ENCODE measurements at places on chromosomes 1 and 21. TPM values are rescaled to one million over a fixed set of nuclear protein-coding genes. Genes with fewer than 3 reads are reported as not detected.

DNA sequence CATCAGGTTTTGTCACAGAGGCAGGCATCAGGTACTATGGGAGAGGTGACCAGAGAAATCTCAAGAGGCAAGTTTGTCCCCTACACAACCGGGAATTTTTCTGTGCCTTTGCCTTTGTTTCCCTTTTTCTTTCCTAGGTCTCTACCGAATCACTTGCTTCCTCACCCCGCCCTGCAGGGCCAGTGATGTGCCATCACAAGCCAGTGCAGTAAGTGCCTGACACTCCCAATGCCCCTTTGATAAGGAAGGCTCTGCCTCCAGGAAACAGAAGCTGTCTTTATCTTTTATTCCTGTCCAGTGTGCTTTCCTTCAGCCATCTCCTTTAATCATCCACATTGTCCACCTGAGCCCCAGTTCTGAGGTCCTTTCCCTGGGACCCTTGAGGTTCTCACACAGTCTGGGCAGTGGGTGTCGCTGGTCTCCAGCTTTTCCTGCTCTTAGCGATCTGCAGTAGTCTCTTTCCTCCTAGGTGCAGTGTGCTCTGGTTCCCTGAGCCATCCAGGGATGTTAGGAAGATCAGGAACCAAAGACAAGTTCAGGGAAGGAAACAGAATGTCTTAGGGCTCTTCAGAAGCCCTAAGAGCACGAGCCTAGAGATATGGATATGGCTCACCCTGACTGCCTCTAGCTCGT is 36.6 kb downstream of the GJA5 start:
- DNase-seq: peak; percentile 15

DNA sequence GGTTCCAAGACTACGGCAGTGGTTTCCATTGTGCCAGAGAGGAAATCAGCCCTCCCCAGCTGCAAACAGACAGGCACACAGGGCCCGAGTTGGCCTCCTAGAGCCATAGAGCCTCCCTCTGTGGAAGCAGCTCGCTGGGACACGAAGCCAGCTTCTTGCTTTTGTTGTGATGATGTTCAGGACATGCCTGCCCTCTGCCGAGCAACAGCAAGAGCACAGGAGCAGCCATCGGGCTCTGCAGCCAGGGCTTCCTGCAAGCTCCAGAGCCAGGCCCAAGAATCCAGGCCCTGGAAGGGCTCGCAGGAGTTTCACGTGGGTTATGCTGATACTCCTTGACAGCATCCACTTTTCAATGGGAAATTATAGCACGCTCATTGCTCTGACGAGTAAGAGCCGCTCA is 18.5 kb downstream of the NPHP4 start:
- DNase-seq: no peak

- DNase-seq: no peak
Measured at GRCh38 chr1:26791626-26792025, 3.9 kb downstream of the PIGV start.

GRCh38 chr1:43315963-43316737 is 15.4 kb downstream of the TIE1 start:
- DNase-seq: no peak

DNA sequence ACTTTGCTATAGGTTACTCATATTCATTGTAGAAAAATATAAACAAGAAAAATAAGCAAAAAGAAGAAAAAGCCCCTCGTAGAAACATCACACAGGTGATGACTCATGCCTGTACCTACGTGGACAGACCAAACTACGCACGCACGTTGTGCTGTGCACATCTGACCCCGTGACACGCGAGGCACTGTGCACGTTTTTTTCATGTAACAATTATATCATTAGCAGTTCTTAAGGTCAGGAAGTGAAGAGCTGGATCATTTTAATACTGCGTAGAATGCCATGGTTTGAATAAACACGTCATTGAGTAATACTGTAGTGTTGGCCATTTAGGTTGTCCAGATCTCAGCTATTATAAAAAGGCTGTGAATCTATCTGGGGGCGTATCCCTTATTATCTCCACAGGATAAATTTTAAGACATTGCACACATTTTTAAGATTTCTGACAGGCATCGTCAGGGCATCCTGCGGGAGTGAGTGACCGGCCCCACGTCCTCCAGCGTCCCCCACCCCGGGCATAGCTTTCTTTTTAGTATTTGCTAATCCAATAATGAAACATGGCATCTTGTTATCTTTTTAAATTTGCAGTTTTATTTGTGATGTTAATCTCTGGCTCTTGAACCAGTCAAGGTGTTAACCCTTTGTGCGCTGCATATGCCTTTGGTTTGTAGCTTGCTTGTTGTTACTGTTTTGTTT is 23.4 kb upstream of the ADARB1 start:
- DNase-seq: no peak

GRCh38 chr1:71049951-71050598 is 2.5 kb upstream of the PTGER3 start:
- peak; percentile 49 for DNase-seq

DNA sequence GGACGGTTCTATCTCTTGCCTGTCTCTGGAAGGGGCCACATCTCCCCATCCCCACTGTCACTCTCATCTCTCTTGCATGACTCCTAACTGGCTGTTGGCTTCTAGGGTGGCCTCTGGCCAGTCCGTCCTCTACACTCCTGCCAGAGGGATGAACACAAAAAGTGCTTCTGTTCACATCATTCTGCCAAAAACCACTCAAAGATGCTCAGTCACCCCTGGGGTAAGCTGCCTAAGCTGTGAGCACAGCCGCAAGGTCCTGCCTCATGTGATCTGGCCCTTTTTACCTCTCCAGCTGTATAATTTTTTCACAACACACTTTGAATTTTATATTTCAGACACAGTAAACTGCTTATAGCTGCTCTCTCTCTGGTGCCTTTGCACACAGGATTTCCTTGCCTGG is 97.6 kb upstream of the CD34 start:
- no peak for DNase-seq

The NUDC gene
- total RNA-seq: 22.7 TPM

DNA sequence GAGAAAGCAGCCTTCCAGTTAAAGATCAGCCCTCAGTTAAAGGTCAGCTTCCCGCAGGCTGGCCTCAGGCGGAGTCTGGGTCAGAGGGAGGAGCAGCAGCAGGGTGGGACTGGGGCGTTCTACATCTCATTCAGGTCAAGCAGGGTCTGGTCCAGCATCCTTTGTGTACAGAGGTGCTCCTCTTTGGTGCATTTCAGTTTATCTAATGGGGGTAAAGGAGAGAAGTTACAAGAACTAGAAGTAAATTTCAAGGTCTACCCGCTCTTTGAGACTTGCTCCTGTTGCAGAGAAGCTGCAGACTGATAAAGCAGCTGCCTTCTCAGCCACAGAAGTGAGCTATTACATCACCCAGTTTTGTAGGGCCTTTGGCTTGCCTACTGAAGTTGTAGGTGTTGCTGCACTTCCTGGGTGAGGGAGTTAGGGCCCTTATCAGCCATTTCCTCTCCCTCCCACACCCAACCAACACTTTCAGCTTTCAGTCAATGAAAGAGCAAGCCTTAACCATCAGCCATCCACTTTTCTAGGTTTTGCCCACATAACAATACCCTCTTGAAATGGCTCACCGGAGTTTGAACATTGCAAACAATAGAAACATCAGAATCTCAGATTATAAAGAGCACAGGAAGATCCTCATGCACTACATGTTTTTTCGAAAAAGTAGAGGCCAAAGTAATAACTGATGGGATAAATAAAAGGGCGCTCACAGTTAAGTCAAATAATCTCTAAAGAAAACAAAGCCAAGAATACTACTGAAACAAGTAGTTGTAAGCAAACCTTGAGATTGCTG is 2.8 kb upstream of the NUP210L start:
- no peak for DNase-seq

DNA sequence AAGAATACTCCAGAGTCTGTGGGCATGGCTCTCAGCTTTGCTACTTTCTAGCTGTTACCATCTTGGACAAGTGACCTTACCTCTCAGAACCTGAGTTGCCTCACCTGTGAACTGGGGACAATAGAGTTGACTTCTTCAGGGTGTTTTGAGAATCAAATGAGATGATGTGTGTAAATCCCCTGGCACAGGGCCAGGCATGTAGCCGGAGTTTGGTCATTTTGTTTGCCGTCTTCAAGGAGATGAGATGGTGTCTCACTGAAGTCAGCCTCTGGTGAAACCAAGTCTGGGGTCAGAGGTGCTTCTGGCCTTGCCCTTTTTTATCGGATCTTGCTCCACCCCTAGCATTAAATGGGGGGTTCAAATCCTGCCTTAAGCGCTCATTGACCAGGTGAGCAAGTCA is 149.2 kb upstream of the TMEM51 start:
- DNase-seq: no peak

Data from mammary epithelial cell (primary cell).